ENCODE measurements at places on chromosomes 12 and 14.

- no peak for DNase-seq
Measured at GRCh38 chr14:96078625-96079016, 39.5 kb downstream of the C14orf132 start.

GRCh38 chr12:64180951-64181350 is 41.1 kb downstream of the KICS2 start:
- DNase-seq: no peak

- no peak for DNase-seq
Measured at GRCh38 chr12:94795520-94795919, 145.2 kb upstream of the TMCC3 start.

GRCh38 chr14:29085546-29085945 is 319.0 kb downstream of the FOXG1 start:
- DNase-seq: no peak

- DNase-seq: no peak
Measured at GRCh38 chr12:102478405-102479098, 1.8 kb downstream of the IGF1 start.

- no peak for DNase-seq
Measured at GRCh38 chr14:71606575-71606974, 325.7 kb upstream of the RGS6 start.

DNA sequence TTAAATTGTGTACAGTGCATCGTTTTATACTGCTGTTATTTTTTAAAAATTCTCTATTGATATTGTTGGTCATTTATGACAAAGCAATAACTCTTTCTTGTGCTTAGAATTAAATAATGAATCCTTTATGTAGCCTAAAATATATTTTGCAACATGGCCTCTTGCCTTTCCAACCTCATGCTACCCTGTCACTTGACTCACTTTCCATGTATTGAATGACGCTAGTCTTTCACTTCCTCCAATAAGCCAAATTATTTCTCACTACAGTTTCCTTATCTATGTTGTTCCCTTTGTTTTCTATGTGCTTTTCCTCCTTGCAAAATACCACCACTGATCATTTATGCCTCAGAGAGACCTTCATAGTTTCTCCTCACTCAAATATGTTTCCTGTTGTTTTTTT is 16.3 kb upstream of the EPYC start:
- no peak for DNase-seq

All from activated naive CD4-positive, alpha-beta T cell treated with anti-CD3 and anti-CD28 coated beads, Interleukin-2, amount 50 U/mL, for 16 hours (primary cell).